ENCODE measurements at places on chromosomes 7 and 10.

DNA sequence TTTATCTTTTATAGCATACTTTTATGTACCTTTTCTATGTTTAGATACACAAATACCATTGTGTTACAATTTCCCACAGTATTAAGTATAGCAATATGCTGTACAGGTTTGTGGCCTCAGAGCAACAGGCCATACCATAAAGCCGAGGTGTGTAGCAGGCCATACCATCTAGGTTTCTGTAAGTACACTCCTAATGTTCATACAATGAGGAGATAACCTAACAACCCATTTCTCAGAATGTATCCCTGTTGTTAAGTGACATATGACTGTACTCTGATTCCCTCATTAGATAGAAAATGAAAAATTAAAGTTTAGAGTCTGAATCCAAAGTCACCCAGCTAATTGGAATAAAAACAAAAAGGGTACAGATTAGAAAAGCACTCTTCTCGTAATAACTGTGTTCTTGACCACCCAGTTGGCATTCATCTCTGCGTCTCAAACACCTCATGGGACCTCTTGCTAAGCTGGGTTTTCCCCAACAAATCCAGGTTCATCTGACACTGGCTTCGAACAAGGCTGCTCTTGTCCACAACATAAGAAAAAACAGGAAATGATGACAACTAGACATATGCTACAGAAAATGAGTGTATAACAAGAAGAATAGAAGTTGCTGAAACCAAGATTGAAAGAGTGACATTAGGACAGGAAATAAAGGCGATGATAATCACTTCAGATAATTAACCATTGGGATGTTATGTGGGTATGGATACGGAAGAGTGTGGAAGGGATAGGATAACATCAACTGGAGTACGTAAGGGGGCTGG is 1.4 kb downstream of the NDUFB8 start:
- no peak for DNase-seq

- no peak for DNase-seq
Observed at GRCh38 chr7:28155019-28155660, 25.5 kb downstream of the JAZF1 start.

- DNase-seq = no peak
Observed at GRCh38 chr7:39942883-39943282, 7.2 kb upstream of the CDK13 start.

DNA sequence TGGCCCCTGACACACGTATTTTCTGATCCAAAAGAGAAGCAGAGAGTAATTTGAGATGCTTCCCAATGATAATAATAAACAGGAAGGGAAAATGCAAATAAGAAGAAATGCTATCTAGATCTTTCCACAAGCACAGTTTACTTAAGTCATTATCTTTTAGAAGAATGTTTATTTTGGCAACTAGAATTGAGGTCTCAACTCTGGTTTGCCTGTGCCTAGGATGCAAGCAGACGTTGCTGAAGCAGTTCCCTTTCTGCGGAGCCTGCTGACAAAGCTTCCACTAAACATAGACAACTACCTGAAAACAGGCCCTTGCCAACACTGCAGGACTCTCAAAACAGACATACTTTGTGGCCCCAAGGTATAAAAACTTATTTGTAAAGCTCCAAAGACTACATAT is 315.8 kb upstream of the POM121L12 start:
- DNase-seq = no peak

DNA sequence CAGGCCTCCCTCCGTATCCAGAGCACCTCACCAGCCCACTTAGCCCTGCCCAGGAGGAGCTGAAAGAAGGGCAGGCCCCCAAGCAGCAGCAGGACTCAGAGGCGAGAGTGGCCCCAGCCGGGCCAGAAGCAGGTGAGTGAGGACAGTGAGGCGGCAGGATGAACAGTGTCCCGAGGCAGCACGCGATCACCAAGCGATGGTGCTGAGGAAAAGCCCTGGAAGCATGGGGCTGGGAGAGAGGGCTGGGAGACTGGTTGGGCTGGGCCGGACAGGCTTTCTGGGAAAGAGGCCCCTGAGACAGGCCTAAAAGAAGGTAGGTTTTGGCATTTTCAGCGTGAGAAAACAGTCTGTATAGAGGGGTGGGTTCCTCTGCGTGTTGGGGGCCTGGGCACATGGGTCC is 16.4 kb downstream of the ZNF783 start:
- DNase-seq = no peak

GRCh38 chr10:131899116-131899690 is 1.6 kb upstream of the PPP2R2D start:
- no peak for DNase-seq

- no peak for DNase-seq
Observed at GRCh38 chr10:104340641-104341040, 2.4 kb upstream of the ITPRIP start.

DNA sequence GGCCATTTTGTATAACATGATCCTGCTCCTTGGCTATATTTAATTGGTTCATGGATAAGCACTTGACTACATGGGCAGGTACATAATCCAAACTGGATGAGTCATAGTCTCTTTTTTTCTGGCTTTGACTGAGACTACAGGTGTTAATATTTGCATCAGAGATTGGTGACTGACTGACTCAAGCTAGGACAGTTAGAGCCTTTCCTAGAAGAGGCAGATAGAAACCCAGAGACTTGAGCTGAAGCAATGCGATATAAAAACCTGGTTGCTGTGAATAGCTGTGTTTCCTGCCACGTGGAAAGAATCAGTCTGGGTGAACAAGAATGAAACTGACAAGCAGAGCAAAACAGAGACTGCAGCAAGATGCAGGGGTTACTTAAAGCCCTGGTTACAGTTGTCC is 81.0 kb downstream of the SAMD9 start:
- DNase-seq = no peak

DNA sequence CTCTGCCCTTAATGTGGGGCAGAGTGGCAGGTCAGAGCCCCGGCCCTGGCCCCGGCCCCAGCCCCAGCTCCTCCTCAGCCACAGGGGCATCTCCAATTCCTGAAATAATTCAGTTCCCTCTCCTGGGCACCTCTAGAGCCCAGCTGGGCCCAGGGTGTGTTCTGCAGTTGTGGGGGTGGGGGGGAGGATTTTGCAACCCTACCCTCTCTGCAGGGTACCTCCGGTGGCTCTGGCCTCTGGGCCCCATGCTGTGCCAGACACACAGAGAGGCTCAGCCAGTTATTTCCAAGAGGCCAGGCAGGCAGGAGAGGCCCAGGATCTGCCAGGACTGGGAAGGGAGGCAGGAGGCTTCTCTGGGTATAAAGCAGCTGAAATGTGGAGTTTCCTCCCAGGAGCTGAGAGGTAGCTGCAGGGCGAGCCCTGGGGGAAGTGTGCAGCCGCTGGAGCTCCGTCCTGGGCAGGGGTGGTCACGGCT is 47.9 kb downstream of the PWWP2B start:
- no peak for DNase-seq
